ENCODE measurements at places on chromosomes 4 and X. TPM values are rescaled to one million over a fixed set of nuclear protein-coding genes. Genes with fewer than 3 reads are reported as not detected.

DNA sequence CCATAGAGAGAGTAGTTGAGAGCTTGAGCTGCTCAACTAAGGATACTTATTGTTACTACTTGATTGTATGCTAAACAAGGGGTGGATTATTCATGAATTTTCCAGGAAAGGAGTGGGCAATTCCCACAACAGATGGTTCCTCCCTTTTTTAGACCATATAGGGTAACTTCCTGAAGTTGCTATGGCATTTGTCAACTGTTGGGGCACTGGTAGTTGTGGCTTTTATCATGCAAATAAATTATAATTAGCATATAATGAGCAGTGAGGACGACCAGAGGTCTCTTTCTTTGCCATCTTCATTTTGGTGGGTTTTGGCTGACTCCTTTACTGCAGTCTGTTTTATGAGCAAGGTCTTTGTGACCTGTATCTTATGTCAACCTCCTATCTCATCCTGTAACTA is 1403.5 kb upstream of the PABPC4L start:
- DNase-seq: no peak

- DNase-seq: no peak
Observed at GRCh38 chr4:119118397-119118796, 17.2 kb upstream of the MYOZ2 start.

- DNase-seq: no peak
Observed at GRCh38 chrX:17984415-17984814, 123.3 kb upstream of the RAI2 start.

DNA sequence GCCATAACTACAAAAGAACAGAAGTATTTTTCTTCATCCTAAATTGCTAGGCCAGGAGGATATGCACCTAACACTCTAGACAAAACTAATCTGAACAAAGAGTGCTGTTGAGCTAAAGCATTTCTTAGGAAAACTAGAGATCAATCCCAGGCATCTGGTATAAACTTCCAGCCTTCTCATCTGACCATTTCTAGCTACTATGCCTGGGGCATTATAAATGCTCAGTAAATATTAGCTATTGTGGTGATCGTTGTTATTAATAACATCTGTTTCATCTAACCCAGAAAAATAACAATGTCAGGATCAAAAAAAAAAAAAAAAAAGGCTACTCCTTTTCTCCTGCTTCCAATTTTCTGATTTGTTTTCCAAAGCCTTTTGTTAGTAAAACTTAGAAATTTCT is 7.7 kb upstream of the SLC10A6 start:
- no peak for DNase-seq

DNA sequence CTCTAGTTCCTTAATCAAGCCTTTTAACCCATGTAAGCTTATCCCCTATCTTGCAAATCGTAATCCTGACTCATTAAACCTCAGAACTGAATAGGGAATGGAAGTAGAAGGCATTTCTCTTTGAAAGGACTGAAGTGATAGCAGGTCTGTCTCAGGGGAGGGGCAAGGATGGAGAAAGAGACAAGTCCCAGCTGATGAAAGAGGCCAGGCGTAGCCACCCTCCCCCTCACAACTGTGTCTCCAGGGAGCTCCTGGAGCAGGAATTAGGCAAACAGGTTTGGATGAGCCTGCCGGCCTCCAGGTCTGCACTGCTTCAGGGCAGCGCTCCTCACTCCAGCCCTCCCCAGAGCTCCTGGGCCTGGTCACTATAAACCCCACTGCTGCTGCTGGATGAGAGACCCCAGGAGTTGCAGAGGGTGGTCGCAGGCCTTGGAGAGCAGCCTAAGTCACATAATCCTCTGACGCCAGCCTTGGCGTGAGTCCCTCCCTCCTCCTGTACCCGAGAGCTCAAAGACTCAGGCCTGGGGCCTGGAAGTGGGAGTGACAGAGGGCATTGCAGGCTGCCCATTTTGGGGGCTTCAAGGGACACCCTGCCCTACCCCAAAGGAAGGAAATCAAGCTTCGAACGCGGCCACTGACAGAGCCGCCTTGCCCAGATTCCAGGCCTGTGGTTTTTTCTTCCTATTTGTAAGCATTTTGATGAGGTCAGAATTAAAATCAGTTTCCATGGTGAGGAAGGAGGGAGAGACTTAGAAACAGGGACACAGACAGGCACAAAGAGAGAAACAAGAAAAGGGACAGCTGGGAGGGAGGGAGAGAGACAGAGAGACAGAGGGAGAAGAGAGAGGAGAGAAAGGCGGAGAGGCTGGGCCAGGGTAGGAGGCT is 21.2 kb upstream of the MSX1 start:
- no peak for DNase-seq

USP27X gene
- total RNA-seq: 4.1 TPM

SHOX gene
- total RNA-seq: not detected

- no peak for DNase-seq
Observed at GRCh38 chrX:56853436-56853835, 124.4 kb downstream of the NBDY start.
